Neuronal stem cell (in vitro differentiated cells): ENCODE measurements at places on chromosomes 16 and 17.

DNA sequence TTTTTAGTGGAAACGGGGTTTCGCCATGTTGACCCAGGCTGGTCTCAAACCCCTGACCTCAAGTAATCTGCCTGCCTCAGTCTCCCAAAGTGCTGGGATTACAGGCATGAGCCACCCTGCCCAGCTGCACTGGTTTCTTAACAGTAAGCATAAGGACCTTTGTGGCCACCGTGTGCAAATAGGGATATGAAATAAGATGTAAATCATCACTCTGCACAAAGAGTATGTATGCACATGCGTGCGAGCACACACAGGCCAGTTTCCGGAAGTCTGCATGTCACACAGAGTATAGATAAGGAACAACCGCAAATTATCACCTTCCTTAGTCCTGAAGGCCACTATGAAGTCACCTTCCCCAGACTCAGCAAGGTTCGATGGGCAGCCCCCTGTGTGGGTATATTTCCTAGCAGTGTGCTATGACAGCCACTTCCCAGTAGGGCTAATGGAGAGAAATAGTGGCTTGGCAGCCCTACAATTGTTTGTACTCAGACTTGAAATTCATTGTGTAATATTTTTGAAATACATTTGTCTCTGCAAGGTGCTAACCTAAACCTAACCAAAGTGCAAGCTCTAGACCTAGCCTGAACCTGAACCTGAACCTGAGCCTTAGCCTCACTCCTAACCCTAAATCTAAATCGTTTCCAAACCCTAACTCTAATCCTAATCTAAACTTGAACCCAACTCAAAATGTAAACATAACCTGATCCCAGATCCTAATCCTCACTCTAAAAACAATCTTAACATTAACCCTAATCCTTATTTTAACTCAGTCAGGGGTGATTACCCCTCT, 48.4 kb upstream of the SKAP1 start:
- no peaks in the 10 kb centered on the region for H3K36me3 ChIP-seq
- H3K27me3 ChIP-seq = no peaks in the 10 kb centered on the region
- no peak for DNase-seq
- H3K4me1 ChIP-seq = no peaks in the 10 kb centered on the region

DNA sequence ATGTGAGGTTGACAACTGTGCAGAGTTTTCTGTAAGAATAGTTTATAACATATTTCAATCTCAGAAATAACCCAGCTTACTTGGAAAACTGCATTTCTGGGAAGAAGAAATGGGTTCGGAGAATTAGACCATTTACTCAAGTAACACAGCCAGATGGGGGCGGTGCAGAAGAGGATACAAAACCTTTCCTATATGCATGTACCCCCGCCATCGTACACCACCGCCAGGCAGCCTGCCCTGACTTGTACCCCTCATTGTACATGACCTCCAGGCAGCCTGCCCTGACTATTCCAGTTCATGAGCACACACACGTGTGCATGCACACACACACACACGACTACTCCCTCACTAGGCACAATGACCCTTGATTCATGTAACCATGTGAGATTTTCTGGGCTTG, 154.0 kb downstream of the C16orf78 start:
- H3K27me3 ChIP-seq = no peaks in the 10 kb centered on the region
- H3K27ac ChIP-seq = no peak overlapping the region
- no peak for DNase-seq

DNA sequence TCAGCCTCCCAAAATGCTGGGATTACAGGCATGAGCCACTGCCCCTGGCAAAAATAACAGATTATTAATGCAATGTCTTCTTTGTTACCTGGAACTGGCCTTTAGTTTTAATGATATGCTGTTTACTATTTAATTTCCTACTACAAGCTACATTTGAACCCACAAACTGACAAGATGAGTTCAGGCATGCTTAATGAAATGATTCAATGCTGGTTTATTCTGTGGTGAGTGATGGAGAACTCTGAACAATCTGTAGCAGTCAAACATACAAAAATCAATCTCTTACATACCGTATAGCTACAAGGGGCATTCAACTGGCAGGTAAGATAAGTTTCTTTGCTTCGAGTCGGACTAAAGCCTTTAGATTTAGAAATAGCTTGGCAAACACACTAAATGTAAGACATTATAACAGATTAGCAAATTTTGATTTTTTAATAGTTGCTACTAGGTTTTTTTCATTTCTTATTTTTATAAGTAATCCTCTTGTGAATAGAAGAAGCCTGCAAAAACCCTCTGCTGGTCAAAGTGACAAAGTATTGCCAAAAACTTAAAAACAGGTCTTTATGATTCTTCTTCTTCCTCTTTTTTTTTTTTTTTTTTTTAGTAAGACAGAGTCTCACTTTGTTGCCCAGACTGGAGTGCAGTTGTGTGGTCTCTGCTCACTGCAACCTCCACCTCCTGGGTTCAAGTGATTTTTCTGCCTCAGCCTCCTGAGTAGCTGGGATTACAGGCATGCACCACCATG, 138.5 kb downstream of the SSH2 start:
- H3K27me3 ChIP-seq = no peaks in the 10 kb centered on the region
- no peak overlapping the region for H3K27ac ChIP-seq
- no peaks in the 10 kb centered on the region for H3K4me1 ChIP-seq
- no peaks in the 10 kb centered on the region for H3K36me3 ChIP-seq
- DNase-seq = no peak

- no peak for DNase-seq
- H3K27me3 ChIP-seq = no peaks in the 10 kb centered on the region
- H3K4me1 ChIP-seq = no peaks in the 10 kb centered on the region
- H3K36me3 ChIP-seq = peaks cover 26% of the 10 kb centered on the region
- H3K27ac ChIP-seq = no peak overlapping the region
Observed at GRCh38 chr16:2077696-2078095, 29.9 kb downstream of the TSC2 start.

GRCh38 chr17:47684535-47685193, 9.3 kb upstream of the TBKBP1 start:
- no peak for DNase-seq
- peaks cover 31% of the 10 kb centered on the region for H3K36me3 ChIP-seq

- H3K36me3 ChIP-seq = no peaks in the 10 kb centered on the region
- no peaks in the 10 kb centered on the region for H3K27me3 ChIP-seq
- H3K4me1 ChIP-seq = peaks cover 15% of the 10 kb centered on the region
- H3K27ac ChIP-seq = no peak overlapping the region
- DNase-seq = no peak
Observed at GRCh38 chr17:82380860-82381702, 9.5 kb downstream of the UTS2R start.

DNA sequence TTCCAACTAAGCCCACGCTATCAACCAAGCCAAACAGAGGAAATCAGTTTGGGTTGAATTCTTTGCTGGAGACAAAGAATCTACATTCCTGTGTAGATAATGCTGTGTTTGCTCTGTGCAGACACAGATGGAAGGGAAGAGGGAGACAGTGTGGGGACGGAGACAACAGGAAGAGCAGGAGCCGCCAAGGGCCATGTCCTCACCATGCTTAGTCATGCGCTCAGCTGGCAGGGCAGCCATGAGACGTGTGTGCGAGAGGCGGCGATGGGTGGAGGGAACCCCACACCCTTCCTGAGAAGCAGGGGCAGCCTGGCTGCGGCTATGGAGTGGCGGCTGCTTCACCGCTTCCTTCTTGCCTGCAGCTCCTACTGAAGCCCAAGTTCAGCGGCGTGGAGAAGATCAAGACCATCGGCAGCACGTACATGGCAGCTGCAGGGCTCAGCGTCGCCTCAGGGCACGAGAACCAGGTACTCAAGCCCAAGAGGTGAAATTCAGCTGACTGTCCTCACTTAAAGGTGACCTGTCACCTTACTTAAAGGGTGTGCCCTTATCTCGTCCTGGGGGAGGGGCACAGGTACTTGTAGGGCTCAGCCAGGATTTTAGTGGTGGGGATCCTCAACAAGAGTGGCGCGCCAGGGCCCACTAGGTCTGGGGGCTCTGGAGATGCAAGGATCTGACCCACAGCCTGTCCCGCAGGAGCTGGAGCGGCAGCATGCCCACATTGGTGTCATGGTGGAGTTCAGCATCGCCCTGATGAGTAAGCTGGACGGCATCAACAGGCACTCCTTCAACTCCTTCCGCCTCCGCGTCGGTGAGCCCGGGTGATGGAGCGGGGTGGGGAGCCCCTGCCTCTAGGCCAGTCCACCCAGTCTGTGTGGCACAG, 47.5 kb downstream of the ADCY7 start:
- H3K36me3 ChIP-seq = peaks cover 70% of the 10 kb centered on the region
- no peaks in the 10 kb centered on the region for H3K27me3 ChIP-seq
- peaks cover 4% of the 10 kb centered on the region for H3K4me1 ChIP-seq
- H3K4me3 ChIP-seq = no peak overlapping the region
- H3K27ac ChIP-seq = no peak overlapping the region
- no peak for DNase-seq

DNA sequence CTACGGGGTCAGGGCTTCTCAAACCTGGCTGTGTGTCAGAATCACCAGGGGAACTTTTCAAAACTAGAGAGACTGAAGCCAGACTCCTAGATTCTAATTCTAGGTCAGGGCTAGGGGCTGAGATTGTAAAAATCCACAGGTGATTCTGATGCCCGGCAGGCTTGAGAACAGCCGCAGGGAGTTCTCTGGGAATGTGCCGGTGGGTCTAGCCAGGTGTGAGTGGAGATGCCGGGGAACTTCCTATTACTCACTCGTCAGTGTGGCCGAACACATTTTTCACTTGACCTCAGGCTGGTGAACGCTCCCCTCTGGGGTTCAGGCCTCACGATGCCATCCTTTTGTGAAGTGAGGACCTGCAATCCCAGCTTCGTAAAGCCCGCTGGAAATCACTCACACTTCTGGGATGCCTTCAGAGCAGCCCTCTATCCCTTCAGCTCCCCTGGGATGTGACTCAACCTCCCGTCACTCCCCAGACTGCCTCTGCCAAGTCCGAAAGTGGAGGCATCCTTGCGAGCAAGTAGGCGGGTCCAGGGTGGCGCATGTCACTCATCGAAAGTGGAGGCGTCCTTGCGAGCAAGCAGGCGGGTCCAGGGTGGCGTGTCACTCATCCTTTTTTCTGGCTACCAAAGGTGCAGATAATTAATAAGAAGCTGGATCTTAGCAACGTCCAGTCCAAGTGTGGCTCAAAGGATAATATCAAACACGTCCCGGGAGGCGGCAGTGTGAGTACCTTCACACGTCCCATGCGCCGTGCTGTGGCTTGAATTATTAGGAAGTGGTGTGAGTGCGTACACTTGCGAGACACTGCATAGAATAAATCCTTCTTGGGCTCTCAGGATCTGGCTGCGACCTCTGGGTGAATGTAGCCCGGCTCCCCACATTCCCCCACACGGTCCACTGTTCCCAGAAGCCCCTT, 10.9 kb downstream of the STH start:
- no peaks in the 10 kb centered on the region for H3K27me3 ChIP-seq
- DNase-seq = no peak
- peaks cover 9% of the 10 kb centered on the region for H3K4me1 ChIP-seq
- no peak overlapping the region for H3K27ac ChIP-seq

DNA sequence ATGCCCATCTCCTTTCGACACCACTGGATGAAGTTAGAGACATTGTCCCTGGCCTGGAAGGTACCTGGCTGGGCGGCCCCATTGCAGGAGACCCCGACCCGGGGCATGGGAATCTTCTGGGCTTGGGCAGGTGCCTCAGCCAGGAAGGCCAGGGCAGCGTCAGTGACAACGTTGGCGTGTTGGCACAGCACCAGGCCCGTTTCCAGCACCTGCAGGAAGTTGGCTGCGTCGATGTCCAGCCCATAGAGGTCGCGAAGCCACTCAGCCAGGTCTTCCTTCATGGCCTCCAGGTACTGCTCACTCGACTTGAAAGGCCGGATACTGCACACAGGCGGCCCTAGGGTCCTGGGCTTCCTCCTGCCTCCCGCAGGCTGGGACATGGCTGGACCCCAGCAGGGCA, 568 bp downstream of the GAS2L2 start:
- no peak for DNase-seq
- peaks cover 7% of the 10 kb centered on the region for H3K4me1 ChIP-seq
- no peak overlapping the region for H3K27ac ChIP-seq
- no peak overlapping the region for H3K4me3 ChIP-seq

- DNase-seq = no peak
- H3K4me3 ChIP-seq = no peak overlapping the region
Observed at GRCh38 chr17:69539781-69540319, 125.4 kb downstream of the MAP2K6 start.

DNA sequence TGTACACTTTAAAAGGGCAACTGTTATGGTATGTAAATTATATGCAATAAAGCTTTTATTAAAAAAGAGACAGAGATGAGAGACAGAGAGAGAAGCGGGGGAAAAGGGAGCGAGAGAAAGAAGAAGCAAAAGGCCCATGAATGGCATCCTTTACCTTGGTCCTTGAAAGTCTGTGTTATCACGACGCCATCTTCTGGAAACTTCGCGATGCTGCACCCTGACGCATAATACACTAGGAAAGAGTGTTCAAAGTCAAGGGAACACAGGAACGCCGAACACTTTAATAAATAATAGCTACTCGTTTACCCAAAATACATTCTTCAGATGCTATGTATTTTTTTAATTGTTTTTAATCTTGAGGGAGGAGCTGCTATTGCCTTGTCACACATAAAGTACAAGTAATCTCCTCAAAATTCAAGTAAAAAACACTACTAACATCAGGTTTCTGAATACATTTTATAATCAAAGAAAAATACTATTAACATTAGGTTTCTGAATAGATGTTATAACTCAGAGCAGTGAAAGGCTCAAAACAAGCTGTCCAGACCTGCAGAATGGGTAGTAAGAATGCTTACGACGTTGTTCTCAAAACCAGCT, 23.0 kb upstream of the SLC38A8 start:
- no peak overlapping the region for H3K4me3 ChIP-seq
- H3K27ac ChIP-seq = no peak overlapping the region
- peaks cover 4% of the 10 kb centered on the region for H3K4me1 ChIP-seq
- peaks cover 41% of the 10 kb centered on the region for H3K36me3 ChIP-seq
- H3K27me3 ChIP-seq = no peaks in the 10 kb centered on the region
- DNase-seq = no peak

DNA sequence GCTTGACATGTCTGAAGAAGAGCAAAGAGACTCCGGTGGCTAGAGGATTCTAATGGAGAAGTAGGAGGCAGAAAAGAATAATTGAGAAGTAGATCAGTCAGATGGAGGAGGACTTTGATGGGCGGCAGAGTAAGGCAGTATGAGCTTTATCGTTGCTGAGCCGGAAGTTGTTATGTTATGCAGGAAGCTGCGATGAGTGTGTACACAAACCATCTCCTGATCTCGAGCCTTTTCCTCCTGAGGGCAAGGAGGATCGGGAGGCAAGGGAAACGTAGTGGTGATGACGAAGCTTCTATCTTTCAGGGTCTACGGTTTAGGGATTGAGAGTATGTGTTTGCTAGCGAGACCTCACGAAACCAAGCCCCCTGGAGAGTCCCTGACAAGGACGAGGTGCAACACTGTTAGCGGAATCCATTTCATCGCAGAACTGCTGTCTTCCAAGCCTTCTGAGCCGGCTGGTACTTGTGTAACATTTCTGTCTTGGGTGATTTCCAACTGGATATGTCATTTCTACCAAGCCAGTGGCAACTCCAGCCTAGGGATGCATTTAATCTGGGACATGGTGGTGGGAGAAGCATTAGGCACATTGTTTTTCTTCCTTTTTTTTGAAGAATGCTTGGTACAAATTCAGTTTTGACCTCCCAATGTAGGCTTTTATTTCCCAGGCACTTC, 45.5 kb downstream of the RBFOX1 start:
- H3K4me3 ChIP-seq = no peak overlapping the region
- no peak overlapping the region for H3K27ac ChIP-seq
- H3K4me1 ChIP-seq = no peaks in the 10 kb centered on the region
- H3K27me3 ChIP-seq = no peaks in the 10 kb centered on the region
- H3K36me3 ChIP-seq = no peaks in the 10 kb centered on the region
